ENCODE measurements at places on chromosomes 2 and 18. TPM values are rescaled to one million over a fixed set of nuclear protein-coding genes. Genes with fewer than 3 reads are reported as not detected.

DNA sequence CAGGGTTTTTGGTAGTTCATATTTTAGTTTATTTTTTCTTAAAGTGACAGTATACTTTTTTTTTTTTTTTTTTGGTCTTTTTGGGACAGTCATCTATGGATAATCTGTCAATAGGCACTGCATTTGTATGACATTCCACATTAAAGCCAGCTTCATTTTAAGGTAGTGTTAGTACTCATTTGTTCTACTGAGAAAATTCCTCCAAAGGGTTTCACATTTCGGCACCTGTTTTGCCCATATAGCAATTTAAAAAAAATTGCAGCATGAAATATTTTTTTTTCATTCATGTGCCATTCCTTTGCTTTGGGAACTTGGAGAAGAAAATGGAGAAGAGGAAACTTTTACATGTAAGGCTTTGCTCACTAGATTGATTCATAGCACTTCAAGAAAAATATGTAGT is 276.3 kb upstream of the TCF4 start:
- no peak for DNase-seq

GRCh38 chr2:177604271-177605065 is 211.9 kb downstream of the AGPS start:
- DNase-seq = peak; percentile 46

DNA sequence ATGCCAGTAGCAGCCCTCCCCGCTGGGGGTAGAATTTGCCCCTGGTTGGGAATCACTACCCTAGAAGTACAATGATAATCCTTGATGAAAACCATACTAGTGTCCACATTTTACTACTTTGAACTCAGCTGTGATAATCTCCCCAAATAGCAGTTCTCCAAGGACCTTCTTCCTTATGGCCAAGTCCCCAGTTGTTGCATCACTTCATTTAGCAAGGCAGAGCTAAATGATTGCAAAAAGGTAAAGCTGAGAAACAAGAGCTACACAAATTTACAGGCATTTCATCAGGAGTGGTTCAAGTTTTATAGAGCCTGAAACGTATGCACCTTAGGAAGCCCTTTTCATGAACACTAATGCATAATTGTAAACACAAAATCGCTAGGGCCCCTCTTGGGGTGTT is 44.9 kb upstream of the REL start:
- no peak for DNase-seq

DNA sequence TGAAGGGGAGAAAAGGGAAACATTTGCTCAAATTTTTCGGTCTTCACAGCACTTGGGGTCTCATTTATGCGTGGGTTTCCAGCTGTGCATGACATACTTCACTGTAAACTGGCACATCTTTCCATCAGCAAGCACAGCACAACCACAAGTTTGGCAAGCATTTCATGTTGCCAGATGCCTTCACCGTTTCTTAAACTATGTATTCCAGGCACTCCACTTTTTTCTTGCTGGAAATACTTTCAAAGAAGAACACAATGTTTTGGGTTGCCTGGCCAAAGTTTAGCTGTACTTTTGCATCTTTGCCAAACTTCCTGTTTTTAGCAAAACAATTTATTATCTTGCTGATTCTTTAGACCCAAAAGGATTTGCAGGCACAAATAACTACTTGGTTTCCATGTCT is 194.6 kb upstream of the MEIS1 start:
- DNase-seq = no peak

The NMUR1 gene
- total RNA-seq = 0.13 TPM

DNA sequence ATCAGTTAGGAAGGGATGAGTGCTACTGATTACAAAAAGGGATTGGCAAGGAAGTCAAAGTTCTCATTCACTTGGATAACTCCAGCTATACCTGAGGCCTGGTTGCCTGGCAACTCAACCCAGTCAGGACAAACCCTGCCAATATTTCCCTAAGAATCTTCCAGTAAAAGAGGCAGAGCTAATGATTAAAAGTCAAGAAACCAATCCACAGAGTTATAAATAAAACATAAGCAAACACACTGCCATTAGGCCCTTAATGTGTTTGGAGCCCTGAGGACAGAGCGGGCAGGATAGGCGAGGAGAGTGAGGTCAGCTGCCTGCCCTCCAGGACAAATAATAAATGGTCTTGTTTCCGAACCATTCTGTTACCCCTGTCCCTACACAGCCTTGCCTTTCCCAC is 215.6 kb upstream of the NABP1 start:
- no peak for DNase-seq

The GYPC gene
- 14.0 TPM for total RNA-seq

DNA sequence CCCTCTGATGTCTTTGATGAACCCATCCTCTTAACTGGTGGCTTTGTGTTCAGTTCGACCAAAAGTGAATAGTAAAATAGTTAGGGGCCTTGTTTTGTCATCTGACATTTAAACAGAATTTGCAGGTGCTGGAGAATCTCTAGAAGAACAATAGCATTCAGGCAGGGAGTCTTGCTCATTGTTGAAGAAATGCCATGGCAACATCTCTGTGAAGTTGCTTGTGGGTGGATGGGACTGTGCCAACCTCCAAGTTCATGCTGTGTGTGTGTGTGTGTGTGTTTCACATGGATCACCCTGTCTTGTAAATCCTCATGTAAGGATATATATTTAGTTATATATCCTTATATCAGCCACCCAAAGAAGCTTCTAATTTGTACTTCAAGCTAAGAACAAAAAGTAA is 66.7 kb downstream of the SKA1 start:
- DNase-seq = no peak

The ELMOD3 gene
- total RNA-seq = 7.4 TPM

GRCh38 chr2:238090887-238091286 is 9.3 kb upstream of the ESPNL start:
- DNase-seq = no peak

The PAX8 gene
- not detected for total RNA-seq

DNA sequence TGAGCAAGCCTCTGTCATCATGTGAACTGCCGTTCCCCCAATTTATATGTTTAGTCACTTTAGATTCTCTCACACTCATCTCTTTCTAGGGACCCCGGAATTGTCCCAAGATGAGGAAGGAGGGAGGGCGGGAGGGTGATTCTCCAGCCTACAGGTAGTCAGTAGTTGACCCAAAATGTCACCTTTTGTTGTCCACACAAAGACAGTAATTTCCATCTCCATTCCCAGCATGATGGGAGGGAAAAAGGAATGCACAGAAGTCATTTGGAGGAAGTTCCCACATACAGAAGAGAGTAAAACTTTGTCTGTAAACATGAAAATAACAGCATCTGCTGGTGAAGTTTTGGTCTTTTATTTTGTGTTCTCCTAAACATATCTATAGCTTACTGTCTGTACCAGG is 222.9 kb downstream of the KLHL29 start:
- no peak for DNase-seq

The CMPK2 gene
- 0.90 TPM for total RNA-seq

DNA sequence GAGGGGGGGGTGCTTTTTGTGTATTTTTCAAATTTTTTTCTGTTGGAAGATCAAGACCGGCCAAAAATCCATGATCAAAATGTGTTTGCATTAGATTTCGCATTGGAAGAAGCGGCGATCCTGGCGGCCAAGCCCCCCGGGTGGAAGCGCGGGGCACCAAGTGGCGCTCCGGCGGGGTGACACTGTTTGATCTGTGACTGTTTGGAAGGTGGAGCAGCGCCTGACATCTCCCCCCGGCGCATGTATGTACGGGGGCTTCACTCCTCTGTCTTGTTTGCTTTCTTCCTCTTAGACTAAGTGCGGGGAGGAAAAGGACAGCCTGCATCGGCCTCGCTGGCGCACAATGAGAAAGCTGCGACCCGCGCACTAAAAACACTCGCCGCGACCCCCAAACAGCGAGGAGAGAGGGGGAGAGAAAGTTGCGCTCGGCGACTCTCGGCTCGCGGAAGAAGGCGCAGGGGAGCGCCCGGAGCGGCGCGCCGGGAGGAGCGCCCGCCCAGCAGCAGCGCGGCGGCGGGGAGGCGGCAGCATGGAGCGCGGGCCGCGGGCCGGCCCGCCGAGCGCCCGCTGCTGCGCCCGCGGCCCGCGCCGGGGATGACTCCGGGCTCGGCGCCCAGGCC is 515 bp downstream of the TSHZ1 start:
- no peak for DNase-seq

GRCh38 chr2:219728991-219729487 is 101.6 kb downstream of the SLC4A3 start:
- no peak for DNase-seq

- DNase-seq = no peak
Measured at GRCh38 chr2:101820519-101820918, 123.0 kb downstream of the MAP4K4 start.

DNA sequence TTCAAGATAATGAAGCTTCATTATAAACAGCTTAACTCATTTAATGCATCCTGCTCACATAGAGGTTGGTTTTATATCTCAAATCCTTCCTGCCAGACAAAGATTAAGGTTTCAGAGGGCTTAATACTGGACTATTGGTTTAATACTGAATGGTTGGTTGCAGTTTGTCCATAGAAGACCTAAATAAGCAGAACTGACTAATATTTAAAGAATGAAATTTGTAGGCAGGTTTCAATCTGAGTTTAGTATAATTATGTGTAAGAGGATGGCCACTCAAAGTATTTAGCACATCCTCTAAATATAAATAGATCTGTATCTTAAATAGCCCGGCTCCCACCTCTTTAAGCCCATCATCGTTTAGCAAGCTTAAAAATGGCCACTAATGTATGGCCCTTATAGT is 92.5 kb downstream of the EPB41L5 start:
- DNase-seq = no peak

The CGREF1 gene
- 2.1 TPM for total RNA-seq

DNA sequence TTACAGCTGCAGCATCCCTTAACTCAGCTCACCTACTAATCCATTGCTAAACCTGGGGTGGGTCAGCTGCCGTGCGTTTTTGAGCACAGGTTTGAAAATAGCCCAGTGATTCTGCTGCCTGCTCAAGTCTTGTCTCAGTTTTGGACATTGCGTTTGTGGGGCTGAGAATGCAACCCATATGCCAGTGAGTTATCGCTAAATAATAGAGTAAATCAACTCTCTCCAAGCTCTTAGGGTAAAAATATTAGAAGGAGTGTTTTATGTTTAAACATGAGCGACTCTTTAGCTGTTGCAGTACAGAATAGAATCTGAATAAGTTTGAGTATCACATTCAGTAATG is 2.1 kb downstream of the TSHZ1 start:
- no peak for DNase-seq

DNA sequence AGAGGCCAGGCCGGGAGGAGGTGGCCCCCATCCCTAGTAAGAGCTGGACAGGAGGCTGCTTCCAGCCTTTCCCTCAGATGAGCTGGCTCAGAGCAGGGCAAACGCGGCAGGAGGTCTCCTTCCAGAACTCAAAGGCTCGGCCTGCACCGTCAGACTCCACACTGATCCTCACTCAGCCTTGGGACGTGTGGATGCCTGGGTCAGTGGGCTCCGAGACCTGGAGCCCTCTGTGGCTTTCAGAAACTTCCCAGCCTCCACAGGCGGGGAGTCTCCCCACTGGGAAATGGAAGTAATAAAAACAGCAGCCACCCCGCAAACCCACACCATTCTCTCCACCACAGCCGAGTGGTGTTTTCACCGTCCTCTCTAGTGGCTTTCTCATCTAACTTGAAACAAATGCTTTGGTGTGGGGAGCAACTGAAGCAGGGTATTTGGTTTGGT is 54.3 kb downstream of the INPP5D start:
- DNase-seq = no peak

DNA sequence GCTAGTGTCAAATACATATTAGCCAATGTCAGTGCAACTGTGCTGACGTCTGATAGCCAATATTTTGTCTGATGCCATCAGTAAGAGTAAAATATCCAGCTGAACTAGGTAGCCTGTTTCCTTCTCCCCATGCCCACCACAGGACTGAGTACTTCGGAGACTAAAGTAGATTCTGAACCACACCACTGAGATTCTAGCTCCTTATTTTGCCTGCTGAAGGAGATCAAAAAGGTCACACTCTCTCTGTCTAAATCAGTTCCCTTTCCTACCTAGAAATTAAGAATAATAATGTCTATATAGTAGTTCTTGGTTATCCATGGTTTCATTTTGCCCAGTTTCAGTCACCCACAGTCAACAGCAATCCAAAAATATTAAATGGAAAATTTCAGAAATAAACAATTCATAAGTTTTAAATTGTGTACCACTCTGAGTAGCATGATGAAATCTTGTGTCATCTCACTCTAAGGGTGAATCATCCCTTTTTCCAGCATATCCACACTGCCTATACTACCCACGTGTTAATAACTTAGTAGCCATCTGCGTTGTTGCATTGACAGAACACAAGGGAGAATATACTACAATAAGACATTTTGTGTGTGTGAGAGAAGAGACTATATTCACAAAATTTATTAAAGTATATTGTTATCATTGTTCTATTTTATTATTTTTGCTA is 1043.3 kb upstream of the PIK3C3 start:
- no peak for DNase-seq

The MC2R gene
- not detected for total RNA-seq

The MRPL44 gene
- 46.1 TPM for total RNA-seq

The DNAJC5G gene
- 0.44 TPM for total RNA-seq

The SLC1A4 gene
- total RNA-seq = 1.9 TPM

The UGT1A3 gene
- not detected for total RNA-seq

The TLX2 gene
- 0.20 TPM for total RNA-seq

DNA sequence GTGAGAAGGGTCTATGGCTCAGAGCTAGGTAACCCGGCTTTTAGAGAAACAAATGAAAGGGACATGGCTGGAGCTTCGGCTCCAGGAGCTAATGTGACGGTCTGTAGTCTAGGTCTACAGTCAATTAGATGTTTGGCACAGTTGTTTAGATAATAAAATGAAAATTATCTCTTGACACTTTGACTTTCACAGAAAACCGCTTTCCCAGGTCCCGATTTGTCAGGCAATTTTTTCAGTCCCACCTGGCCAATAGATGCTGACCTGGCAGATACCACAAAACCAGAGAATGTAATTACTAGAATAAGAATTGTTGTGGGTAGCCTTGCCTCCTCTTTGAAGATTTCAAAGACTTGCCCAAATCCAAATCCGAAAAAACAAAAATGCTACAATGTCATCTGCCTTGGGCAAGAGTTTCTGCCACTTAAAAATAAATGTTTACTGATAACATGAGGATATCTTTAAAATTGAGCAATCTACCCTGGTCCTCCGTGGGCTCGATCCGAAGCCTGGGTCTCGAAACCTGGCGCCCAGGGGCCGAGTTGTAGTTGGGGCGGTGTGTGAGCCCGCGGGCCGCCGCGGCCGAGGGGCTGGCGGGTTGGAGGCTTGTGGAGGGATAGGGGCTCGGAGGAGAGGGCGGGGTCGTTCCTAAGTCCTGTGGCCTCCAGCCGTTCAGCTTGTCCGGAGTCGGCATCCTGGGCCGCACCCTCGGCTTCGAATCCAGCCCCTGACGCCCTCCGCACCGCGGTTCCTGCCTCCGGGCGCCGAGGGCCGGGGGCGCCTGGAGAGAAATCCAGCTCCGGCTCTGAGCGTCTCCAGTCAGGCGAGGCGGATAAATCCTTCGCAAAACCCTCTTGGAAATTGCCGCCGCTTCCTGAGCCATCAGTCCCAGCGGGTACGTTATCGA is 2.3 kb downstream of the EMX1 start:
- DNase-seq = peak; percentile 62

Data from H9 (cell line).